ENCODE measurements at places on chromosomes 2 and 18. TPM values are rescaled to one million over a fixed set of nuclear protein-coding genes. Genes with fewer than 3 reads are reported as not detected.

DNA sequence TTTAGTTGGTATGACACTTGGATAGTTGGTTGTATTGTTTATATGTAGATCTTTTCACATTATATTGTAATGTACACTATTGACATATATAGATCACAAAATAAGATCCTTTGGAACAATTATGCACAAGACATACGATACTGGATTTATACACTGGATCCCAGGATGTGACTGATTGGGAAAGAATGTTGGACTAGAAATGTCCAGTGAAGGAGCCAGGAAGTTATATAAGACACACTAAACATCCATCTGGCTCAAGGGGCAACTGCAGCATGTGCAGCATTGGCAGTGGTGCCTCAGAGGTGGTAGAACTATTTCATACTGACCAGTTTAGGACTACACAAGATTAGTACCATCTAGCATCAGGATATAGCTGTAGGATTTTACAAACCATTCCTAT, 104.9 kb downstream of the TRABD2A start:
- no peak for DNase-seq

DNA sequence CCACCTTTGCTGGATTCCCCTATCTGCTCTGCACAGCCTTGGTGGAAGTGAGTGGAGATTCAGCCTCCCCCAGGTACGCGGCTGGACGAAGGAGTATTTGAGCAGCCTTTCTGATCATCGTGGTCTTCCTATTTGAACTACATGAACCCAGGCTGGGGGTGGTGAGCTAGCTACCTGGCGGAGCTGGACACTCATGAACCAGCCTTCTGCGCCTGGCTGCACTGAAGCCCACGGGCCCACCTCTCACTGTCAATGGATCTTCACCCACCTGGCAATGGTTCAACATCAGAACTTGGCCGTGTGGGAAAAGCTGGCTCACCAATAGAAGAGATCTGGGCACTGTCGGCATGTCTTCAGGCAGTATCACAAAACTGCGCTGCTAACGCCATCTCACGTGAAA, 35.4 kb downstream of the ANKMY1 start:
- no peak for DNase-seq

DNA sequence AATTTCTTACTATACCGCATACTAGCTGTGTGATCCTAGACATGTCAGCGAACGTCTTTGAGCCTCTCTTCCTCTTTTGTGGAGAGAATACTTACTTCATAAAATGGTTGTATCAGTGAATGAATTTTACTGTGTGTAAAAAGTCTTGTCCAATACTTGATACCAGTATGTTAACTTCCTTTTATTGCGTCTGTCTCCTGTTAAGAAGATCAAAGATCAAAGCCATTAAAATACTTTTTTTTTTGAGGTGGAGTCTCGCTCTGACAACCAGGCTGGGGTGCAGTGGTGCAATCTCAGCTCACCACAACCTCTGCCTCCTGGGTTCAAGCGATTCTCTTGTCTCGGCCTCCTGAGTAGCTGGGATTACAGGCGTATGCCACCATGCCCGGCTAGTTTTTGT, 33.2 kb downstream of the ERLEC1 start:
- no peak for DNase-seq

Gene CNNM4
- 11.9 TPM for total RNA-seq

DNA sequence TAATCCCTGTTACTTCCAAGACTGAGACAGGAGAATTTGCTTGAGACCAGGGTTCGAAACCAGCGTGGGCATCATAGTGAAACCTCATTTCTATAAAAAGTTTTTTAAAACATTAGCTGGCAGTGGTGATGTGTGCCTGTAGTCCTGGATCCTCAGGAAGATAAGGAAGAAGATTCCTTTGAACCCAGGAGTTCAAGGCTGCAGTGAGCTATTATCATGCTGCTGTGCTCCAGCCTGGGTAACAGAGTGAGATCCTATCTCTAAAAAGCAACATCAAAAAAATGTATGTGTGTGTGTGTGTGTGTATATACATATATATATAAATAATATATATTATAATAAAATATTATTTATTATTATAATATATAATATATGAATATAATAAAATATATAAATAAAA, 1417.6 kb upstream of the CDH2 start:
- no peak for DNase-seq

Data from HT-29 (cell line).